Adrenal gland (tissue), 19 donors: ENCODE measurements at places on chromosomes 6 and 20. TPM values are rescaled to one million over a fixed set of nuclear protein-coding genes. Genes with fewer than 3 reads are reported as not detected.

Gene KCNK5
- total RNA-seq, result 57.1 TPM

Gene NR2E1
- total RNA-seq, result not detected

Gene CLIC5
- 1.4 TPM for total RNA-seq

Gene STMN3
- total RNA-seq, result 40.5 TPM

Gene GLP1R
- total RNA-seq, result 0.08 TPM

Gene TPX2
- total RNA-seq, result 2.5 TPM

Gene FAM209A
- total RNA-seq, result not detected

Gene ETV7
- 1.4 TPM for total RNA-seq

Gene ADGRB3
- total RNA-seq, result 1.3 TPM

Gene C6orf47
- 27.9 TPM for total RNA-seq

Gene RIPK1
- total RNA-seq, result 20.2 TPM

Gene MOCS1
- 28.5 TPM for total RNA-seq

Gene CD164
- total RNA-seq, result 257 TPM

DNA sequence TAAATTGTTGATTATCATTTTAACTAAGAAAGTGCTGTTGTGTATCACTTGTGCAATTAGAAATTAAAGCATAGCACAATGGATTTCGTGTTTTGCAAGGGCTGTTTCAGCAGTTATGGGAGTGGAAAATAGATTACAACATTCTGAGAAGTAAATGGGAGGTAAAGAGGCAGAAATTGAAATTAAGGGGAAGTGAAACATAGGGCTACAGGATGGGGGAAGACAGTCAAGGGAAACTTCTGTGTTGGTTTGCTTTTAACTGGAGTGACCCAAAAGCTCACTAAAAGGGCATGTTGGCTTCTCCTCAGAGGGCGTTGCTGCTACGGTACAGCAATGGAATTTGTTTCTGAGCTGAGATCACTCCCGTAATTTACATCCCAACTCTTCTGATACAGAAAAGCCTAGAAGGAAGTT lies 147.5 kb downstream of the BCAS1 start:
- DNase-seq, result no peak

DNA sequence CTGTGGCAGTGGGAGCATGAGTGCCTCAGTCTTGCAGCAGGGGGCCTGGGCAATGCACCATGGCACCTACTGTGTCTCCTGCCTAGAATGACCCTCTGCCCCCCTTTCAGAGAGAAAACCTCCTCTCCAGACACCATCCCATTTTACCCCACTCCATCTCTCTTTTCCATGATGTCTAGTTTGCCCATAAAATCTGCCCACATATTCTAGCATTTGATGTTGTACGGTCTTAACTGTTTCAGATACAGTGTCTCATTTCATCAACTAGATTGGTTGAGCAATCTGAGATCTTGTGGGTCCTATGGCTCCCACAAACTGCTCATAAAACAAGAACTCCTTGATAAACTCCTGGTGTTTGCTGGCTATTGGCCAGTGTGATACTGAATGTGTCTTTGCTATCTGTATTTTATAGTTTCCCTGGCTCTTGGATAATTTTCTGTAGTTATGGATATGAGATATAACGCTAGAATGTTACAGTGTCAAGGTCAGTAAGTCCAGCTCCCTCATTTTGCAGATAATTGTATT lies 8.1 kb downstream of the PNPLA1 start:
- DNase-seq, result no peak

GRCh38 chr6:3309391-3310050 lies 50.8 kb downstream of the PSMG4 start:
- DNase-seq, result no peak

DNA sequence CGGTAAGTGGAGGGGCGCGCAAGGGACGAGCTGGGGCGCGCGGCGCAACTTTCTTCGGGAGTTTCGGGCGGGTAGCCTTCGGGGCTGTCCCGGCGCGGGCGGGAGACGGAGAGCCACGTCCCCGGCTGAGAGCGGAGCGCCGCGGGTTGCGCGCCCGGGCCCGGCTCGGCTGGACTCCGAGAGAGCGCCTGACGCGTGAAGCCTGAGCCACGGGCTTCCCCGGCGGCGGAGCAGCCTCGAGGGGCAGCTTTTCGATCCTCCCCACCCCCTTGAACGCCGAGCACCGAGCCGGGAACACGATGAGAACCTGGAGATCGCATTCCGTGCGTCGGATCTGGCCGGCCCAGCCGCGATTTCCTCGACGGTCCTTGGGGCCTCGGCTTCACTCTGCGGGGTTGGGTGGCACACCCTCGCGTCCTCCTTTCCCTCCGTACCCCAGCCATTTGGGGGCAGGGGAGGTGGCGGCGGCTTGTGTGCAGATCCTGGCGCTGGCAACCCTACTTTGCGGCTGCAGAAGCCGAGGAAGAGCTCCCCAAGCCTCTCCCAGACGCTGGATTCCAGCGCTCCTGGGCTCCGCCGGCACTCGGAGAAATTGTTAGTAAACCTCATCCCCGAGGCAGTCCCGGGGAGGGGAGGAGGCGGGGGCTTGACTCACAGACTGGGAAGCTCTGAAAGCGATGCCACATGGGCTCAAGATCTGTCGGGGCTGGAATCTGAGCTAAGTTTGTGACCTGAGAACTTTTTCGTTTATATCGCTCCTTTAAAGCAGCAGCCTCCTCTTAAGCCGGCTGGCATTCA lies 572 bp downstream of the DSE start:
- peak; percentile 89 for DNase-seq

DNA sequence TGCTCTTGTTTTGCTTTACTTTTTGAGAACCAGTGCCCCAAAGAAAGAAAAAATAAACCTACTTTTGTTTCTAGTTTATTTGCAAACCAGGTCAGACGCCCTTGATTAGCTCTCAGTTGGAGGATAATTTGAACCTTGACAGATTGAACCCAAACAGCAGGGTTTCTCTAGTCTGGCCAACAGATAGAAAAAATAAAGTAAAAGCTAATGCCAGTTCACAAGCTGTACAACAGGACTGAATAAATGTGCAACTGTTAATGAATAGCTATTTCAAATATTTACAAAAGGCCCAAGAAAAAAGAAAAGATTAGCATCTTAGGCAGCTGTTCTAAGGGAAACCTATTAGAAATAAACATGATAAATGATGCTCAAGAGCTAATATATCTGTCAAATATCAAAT lies 331.8 kb downstream of the CDKAL1 start:
- no peak for DNase-seq

DNA sequence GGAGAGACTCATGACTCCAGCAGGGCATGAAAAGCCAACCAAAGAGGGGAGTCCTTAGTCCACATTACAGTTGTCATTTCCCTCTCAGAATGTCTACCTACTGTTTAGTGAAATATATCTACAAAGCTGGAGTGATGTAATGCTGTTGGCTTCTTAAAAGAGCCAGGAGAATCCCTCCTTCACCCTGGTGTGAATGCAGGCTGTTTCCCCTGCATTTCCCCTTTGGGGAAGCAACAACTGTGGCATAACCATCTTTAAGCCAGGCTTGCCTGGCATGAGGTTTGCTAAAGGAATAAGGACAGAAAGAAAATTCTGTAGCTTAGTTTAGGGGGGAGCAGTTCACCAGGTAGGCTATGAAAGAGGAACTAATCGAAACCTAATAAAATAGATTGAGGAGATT lies 129.5 kb downstream of the CRYBG1 start:
- DNase-seq, result no peak

DNA sequence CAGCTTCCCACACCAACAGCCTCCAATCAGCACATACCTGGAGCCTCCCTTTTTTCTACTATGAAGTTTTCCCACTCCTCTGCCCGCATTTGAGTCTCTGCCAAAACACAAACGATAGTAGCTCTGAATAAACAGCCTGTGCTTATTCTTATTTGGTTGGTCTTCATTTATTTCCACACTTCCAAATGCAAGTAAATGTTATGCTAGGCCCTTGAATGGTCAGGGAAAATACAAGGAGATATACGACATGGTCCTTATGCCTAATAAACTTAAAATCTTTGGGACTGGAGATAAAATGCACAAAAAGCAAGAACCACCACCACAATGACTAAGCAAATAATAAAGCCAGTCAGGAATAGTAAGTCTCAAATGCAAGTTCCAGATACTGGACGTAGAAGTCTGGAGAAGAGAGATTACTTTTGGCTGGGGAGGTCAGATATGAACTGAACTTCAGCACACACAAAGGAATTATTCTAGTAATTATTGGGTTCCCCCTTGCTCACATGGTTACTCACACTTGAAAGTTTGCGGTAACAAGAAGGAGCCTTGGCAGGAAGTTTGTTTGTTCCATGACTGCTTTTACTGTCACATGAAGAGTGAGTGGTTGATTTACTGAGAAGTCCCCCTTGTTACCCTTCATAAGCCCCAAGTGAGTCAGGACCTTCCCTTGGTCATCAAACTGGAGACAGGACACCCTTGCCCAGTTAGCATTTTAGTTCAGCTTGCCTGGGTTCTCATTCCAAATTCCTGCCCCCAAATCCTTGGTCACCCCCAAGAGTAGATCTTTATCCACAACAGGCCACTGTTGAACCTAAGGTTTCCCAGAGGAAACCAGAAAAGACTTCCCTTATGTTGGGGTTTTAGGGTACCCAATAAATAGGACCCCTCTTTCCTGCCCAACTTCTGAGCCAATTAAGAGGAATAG lies 511.2 kb upstream of the JARID2 start:
- no peak for DNase-seq

DNA sequence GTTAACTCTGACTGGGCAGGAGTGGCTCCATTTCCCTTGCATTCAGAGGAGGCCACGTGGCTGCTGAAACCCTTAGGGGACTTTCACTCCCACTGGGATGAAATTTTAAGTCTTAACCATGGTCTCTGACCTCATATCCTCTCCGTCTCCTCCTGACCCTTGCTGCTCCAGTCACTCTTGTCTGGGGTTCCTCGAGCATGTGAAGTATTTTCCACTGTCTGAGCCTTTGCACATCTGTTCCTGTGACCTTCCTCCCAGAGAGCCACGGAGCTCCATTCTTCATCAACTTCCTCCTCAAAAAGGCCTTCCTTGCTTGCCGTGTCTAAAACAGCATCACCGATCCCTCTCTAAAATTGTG lies 153.0 kb upstream of the UST start:
- DNase-seq, result no peak

GRCh38 chr20:56391596-56392131 lies 351 bp downstream of the AURKA start:
- no peak for DNase-seq

GRCh38 chr6:154822947-154823558 lies 89.8 kb downstream of the SCAF8 start:
- DNase-seq, result no peak

GRCh38 chr6:37643851-37644672 lies 53.6 kb downstream of the MDGA1 start:
- no peak for DNase-seq

GRCh38 chr6:21355638-21356037 lies 237.9 kb upstream of the SOX4 start:
- no peak for DNase-seq

DNA sequence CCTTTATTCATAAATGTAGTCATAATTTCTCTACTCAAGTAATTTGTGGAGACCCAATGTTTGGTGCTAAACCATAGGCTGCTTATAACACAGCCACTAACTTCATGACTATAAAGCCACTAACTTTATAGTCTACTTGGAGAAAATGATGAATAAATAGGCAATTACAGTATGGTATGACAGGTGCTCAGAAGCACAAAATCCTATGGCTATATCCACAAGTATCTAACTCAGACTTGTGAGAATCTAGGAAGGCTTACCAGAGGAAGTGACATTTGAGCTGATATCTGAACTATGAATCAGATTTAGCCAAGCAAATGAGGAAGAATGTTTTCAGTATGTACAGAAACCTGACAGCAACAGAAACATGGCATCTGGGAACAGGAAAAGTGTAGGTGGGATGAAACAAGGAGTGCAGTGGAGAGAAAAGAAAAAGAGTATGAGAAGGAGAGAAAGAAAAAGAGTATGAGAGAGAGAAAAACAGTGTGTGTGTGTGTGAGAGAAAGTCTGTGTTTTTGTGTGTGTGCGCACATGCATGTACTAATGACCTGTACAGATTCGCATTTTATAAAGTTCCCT lies 59.9 kb downstream of the REV3L start:
- DNase-seq, result no peak

GRCh38 chr6:167759912-167760311 lies 66.8 kb upstream of the AFDN start:
- DNase-seq, result no peak

GRCh38 chr6:92231171-92231701 lies 1188.1 kb downstream of the EPHA7 start:
- DNase-seq, result no peak

DNA sequence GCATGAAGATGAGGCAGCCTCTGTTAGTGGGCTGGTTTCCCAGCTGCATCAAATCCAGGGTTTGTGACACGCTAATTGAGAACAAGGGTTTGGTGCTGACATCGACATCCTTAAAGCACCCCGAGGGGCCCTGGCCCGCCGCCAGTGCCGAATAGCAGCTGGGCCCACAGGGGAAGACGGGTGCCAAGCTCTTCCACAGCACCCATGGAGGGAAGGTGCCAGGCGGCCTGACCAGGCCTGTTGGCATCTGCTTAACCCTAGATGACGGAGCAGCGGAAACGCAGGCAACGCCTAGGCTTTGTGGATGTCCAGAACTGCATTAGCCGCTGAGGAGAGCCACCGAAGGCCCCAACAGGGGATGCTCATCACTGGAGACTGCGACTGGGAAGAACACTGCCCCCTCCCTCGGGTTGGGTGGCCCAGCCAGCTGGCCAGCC lies 16.0 kb downstream of the UQCC2 start:
- peak; percentile 61 for DNase-seq

DNA sequence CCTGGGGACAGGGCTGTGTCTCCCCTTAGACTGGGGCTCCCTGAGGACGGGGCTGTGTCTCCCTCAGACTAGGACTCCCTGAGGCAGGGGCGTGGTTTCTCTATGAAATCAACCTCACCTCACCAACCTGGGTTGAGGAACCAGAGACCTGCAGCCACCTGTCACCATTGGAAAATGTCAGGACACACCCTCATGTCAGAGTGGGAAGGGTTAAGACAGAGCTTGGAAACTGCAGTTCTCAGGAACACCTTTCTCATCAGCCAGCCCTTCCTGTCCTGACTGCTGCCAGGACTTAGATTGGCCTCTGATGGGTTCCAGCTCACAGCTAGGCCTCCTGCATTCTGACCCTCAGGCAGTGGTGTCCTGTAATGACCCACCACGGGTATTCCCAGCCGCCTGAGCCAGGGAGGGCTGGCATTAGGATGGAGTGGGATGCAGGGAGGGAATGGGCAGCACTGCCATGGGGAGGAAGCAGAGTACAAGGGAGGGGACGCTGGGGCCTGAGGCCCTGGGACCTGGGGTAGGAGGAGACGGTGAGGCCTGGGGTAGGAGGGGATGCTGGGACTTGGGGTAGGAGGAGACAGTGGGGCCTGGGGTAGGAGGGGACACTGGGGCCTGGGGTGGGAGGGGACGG lies 76.3 kb downstream of the MRPL14 start:
- DNase-seq, result no peak

DNA sequence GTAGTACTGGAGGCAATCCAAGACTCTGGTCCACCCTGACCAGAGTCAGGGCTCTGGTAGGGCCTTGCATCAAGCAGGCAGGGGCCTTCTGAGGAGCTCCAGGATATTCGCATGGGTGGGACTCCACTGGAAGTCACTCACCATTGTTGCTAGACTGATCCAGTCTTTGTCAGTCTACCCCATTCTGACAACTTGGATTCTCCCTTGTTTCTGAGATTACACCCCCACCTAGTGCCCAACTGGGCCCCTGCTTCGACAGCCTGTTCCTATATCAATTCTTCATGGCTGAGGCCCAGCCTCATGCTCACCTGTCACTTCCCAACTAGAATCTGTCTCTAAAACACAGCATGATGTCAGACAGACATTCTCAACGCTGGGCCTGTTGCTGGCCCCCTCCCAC lies 5.2 kb downstream of the SLC35D3 start:
- no peak for DNase-seq
